ENCODE measurements at places on chromosomes 7 and 10. TPM values are rescaled to one million over a fixed set of nuclear protein-coding genes. Genes with fewer than 3 reads are reported as not detected.

- DNase-seq: no peak
Observed at GRCh38 chr10:116470768-116471415, 43.2 kb downstream of the PNLIPRP3 start.

DNA sequence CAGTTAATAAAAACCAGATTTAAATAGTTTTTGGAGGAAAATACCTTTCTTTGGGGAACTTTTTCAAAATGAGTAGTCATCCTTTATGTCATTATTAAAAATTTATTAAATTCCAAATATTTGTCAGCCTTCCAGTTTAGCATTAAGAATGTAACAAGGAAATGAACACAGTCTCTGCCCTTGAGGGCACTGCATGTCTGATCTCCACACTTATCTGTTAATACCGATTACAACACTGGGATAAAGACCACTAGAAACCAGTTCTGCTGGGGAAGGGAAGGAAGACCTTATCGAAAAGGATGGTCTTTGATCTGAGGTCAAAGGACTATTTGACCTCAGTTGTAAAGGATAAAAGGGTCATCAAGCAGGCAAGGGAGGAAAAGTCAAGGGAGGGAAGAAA is 320.0 kb downstream of the DOCK4 start:
- no peak for DNase-seq

- DNase-seq: no peak
Observed at GRCh38 chr7:27197137-27198042, 2.5 kb downstream of the HOXA13 start.

Gene TFPI2
- total RNA-seq: 57.3 TPM

Gene MARVELD1
- total RNA-seq: 20.3 TPM

Gene NACAD
- 4.4 TPM for total RNA-seq
